ENCODE measurements at places on chromosomes 7 and 10.
A peak's percentile ranks its signal among the peaks of the same experiment; 100 is the strongest.

- DNase-seq = no peak
Observed at GRCh38 chr10:131646551-131647525, 254.0 kb upstream of the PPP2R2D start.

DNA sequence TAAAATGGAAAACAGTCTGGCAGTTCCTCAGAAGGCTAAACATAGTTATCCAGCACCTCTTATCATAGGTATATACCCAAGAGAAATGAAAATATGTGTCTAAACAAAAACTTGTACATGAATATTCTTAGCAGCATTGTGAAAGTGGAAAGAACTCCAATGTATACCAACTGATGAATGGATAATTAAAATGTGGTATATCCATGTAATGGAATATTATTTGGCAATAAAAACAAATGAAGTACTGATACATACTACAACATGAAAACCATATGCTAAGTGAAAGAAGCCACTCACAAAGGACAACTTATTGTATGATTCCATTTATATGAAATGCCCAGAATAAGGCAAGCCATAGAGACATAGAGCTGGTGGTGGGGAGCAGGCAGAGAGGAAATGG is 32.2 kb upstream of the NAMPT start:
- no peak for DNase-seq

DNA sequence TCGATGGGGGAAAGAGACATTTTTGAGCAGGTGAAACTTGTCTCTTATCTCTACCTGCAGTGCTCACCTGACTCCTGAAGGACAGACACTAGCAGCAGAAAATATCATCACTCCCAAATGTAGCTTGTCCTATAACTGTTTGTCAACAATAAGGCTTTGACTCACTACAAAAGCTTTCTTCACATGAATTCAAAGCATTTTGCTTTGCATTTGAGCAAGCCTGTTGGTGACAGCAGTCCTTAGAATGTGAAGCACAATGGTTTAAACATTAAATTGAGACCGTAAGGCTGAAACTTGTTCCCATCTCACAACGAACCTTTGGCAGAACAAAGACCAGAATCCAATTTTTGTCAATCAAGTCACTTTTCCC is 30.6 kb upstream of the ZNRF2 start:
- DNase-seq = no peak

DNA sequence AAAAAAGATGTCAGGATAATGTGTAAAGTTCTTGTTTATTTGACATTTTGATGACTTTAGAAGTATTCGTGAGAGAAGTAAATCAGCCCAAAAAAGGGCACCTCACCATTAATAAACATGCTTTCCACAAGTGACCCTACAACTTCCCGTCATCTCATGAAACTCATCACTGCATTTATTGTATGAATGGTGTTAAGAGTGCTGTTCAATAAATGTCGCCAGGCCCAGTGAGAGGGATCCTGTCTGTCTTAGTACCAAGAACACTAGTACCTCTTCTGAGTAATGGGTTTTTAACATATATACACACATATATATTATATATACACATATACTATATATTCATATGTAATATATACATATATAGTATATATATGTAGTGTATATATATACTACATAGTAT is 61.9 kb downstream of the TMEM26 start:
- no peak for DNase-seq

GRCh38 chr10:7310076-7310475 is 100.8 kb downstream of the SFMBT2 start:
- DNase-seq = no peak

- DNase-seq = no peak
Observed at GRCh38 chr10:37638569-37638968, 218.8 kb downstream of the ZNF248 start.

DNA sequence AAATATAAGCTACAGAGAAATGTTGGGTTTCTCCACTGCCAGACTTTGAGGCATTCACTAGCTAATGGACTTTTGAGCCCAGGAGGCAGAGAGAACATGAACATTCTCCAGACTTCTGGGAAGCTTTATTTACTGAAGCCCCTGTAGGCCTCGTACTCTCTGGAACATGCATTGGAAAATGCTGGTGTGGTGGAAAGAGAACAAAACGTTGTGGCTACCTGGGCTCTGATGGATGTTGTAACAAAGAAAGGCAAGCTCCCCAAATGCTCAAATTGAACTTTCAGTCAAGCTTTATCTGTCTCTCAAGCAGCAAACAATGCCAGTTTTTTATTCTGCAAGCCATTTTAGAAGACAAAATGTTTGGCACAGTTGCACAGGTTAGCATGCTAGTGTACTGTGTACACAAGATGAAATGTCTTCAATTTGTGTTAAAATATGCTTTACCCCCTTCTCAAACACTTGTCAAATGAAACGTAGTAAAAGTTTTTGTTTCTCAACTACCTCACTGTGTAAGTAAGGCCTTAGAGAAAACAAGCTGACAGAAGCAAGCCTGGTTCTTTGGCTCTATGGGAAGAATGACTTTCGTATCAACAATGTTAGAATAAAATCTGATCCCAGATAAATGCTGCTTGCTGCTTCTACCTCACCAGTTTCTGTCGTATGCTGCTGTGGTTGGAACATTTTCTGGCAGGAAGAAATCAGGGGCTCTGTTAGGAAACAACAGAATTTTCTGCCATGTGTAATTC is 71.0 kb upstream of the CC2D2B start:
- no peak for DNase-seq

- DNase-seq = no peak
Observed at GRCh38 chr10:72132854-72133253, 44.5 kb upstream of the SPOCK2 start.

DNA sequence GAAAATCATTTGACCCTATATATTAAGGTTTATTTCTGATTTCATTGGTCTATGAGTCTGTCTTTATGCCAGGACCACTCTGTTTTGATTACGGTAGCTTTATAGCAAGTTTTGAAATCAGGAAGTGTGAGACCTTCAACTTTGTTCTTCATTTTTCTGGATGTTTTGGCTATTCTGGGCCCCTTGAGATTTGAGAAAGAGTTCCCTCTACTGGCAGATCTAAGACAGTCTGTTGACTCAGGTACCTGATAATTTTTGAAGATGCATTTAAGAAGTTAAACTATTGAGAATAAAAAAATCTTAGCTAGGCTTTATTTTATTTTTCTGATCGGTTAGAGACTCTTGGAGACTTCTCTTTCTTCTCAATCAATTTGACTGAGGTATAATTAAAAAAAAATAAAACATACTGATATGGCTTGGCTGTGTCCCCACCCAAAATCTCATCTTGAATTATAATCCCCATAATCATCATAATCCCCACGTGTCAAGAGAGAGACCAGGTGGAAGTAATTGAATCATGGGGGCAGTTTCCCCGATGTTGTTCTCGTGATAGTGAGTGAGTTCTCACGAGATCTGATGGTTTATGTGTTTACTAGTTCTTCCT is 209.2 kb downstream of the SNX10 start:
- DNase-seq = peak; percentile 70

All from inflammatory macrophage treated with lipopolysaccharide for 4 hours (primary cell).